Right lung (tissue), 10 donors: ENCODE measurements at places on chromosomes 4 and X.

GRCh38 chr4:2330091-2331042 lies 68.5 kb upstream of the MXD4 start:
- no peak for DNase-seq

- DNase-seq, result no peak
Measured at GRCh38 chr4:98905297-98905696, 23.6 kb downstream of the EIF4E start.

DNA sequence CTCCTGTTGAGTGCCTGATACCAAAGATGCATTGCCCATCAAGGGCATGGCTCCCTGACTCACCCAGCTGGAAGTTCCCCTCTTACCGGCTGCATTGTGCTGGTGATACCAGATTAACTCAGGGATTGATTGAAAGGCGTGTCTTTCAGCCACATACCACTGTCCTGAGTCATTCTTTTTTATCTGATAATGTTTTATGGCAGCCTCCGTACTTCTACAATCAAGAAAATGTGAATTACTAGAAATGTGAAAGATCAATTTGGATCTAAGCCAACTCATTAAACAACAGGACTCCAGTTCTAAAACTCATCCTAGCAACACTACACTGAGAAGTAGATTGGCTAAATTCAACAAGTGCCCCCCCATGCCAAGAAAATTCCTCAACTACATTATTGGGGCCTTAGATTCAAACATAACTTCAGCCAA lies 40.0 kb downstream of the TXK start:
- DNase-seq, result no peak

- DNase-seq, result no peak
Measured at GRCh38 chr4:101157415-101158133, 189.8 kb downstream of the PPP3CA start.

- no peak for DNase-seq
Measured at GRCh38 chr4:183140911-183141320, 41.9 kb downstream of the WWC2 start.

DNA sequence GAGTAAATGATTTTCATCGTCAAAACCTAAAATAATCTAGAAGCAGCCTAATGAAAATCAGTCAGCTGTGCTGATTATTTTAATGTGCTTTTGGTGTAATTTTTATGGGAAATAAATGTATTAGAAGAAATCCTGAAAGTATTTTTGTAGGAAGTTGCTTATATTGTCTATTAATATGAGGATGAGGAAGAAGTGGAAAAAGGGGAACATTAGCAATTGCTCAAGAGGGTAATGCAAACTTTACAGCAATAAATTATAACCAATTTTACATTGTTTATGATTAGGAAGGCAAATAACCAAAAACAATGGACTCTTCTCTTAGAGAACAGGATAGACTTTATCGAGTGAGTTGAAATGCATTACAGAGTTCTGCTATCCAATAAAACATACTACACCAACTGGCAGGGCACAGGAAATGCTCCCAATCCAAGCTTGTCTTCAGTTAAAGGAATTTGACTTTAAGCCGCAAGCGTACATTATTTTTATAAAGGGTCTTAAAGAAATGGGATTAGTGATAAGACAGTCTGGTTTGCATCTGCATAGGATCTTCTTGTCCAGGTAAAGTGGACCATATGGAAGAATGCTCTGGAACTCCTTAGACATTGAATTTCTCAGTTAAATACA lies 374.8 kb downstream of the PDGFC start:
- no peak for DNase-seq

DNA sequence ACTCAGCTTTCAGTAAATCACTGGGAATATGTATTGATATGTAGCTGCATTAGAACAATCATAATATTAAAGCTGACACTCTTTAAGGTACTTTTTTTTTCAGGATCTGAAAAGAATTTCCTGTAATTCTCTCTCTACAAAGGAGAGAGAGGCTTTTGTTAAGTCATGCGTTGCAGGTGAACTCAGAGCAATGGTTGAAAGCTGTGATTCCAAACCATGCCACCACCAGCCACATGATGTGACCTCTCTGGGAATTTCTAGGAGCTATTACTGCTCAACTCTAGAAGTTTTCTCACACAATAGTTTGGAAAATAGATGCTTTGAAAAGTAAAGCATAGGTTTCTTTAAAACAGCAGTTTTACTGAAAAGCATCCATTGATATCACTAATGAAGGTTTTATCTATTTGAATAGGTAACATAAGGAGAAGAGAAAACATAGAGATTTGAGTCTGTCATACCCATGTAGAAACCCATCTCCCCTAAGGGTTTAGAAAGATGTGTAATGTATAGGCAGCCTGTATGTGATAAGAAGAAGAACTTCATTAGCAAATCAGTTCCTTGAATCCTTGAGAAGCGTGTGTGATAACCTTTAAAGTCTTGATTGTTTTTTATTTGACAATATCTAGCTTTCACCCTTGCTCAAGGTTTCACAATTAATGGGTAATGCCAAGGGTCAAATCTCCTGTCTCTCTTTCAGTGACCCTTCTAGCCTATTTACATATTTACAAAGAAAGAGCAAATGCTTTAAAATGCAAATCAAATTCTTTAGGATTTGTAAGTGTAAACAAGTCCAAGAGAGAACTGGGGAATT lies 161.0 kb upstream of the ANKRD50 start:
- no peak for DNase-seq

GRCh38 chr4:138650929-138651448 lies 364.6 kb upstream of the NOCT start:
- no peak for DNase-seq

GRCh38 chrX:132622130-132622529 lies 133.3 kb upstream of the MBNL3 start:
- no peak for DNase-seq

GRCh38 chr4:179051206-179051605 lies 1609.0 kb upstream of the AGA start:
- DNase-seq, result no peak

DNA sequence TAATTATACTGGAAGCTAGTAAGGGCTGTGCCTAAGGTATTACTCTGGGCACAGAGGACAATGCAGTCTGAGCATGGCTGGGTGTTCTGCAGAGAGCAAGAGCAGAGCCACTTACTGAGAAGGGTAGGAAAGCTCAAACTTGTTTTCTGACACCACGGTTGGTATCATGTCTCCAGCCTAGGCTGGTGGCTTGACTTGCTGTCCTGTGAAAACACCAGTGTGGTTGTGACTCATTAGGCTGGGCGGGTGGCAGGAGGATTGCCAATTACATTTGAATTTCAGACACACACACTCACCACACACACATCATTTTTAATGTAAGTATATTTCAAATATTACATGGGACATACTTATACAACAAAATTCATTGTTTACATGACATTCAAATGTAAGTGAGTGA lies 19.7 kb upstream of the MTM1 start:
- no peak for DNase-seq

- DNase-seq, result no peak
Measured at GRCh38 chr4:100461807-100462605, 55.8 kb downstream of the EMCN start.

DNA sequence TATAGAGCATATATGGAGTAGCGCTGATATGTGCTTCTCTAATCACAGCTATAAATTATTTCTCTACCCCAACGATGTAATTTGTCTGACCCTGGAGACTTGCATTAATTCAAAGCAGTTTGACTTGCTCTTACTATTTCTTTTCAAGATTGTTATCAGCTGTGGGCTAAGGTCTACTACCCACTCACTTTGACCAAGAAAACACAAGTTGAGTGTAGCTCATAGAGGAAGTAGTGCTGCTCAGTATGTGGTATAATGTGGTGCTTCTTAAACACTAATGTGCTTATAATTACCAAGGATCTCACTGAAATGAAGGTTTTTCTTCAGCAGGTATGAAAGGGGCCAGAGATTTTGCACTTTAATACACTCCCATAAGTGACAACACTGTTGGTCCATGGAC lies 70.1 kb downstream of the INPP4B start:
- DNase-seq, result no peak

GRCh38 chr4:116099596-116099995 lies 985.8 kb downstream of the TRAM1L1 start:
- DNase-seq, result no peak

DNA sequence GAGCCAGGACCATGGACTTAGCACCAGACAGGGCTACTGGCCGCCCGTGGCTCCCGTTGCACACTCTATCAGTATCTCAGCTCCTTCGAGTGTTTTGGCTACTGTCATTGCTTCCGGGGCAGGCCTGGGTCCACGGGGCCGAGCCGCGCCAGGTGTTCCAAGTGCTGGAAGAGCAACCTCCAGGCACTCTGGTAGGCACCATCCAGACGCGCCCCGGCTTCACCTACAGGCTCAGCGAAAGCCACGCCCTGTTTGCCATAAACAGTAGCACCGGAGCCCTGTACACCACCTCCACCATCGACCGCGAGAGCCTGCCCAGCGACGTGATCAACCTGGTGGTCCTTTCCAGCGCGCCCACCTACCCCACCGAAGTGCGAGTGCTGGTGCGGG lies 1.6 kb downstream of the FAT4 start:
- DNase-seq, result no peak

DNA sequence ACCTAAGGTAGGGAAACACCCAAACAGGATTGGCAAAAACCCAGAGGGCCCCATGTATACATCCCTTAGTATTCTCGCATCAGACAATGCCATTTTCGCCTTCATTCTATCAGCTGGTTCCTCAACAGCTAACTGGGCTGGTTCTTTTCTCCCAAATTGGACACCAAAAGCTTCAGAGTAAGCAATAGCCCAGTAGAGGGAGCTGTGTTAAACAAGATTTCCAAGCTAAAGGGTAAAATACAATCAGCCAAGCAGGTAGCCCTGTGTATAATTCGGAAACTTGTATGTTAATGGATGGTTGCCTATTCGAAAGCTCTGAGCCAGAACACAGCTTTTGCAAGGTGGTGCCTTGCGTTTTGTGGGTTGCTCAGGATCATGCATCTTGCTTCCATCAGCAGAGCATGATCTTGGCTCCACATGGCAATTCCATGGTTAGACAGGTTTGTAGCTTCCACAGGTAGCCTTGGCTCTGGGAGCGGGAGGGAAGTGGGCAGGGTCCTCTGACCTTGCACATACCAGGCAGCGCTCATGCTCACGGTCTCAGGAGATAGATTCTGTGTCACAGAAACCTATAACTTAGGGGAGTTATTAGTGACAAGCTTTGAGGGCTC lies 115.2 kb upstream of the LNX1 start:
- peak; percentile 23 for DNase-seq

GRCh38 chr4:954211-955020 lies 19.0 kb downstream of the DGKQ start:
- no peak for DNase-seq

DNA sequence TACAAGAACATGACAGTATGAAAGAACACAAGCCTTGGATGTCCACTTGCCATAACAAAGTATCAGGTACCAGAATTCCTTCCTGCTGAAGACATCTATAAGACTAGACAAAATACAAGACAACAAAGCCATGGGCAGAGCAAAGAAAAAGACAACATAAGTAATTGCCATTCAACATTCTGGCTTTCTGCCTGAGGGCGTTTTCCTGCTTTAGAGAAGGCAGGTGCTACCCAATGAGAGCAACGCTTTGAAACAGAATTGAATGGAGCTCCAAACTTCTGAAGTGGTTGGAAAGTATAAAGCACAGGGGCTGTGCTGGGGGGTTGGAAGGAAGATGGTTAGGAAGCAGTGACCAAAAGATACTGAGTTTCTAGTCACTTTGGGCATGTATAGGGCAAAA lies 30.1 kb downstream of the PDE5A start:
- DNase-seq, result no peak

GRCh38 chrX:23736030-23736429 lies 7.0 kb downstream of the ACOT9 start:
- DNase-seq, result no peak

- DNase-seq, result no peak
Measured at GRCh38 chrX:40174001-40174853, 76.5 kb upstream of the BCOR start.
